ENCODE measurements at places on chromosomes 6 and 20. TPM values are rescaled to one million over a fixed set of nuclear protein-coding genes. Genes with fewer than 3 reads are reported as not detected.

GRCh38 chr6:24513602-24514001, 18.8 kb downstream of the ALDH5A1 start:
- no peaks in the 10 kb centered on the region for H3K36me3 ChIP-seq
- H3K27me3 ChIP-seq = no peaks in the 10 kb centered on the region
- no peaks in the 10 kb centered on the region for H3K4me1 ChIP-seq
- H3K27ac ChIP-seq = no peak overlapping the region
- no peak for DNase-seq

- no peak overlapping the region for H3K4me3 ChIP-seq
- no peaks in the 10 kb centered on the region for H3K27me3 ChIP-seq
- H3K4me1 ChIP-seq = no peaks in the 10 kb centered on the region
- DNase-seq = no peak
- no peaks in the 10 kb centered on the region for H3K36me3 ChIP-seq
These were observed 455.7 kb downstream of the PLCB1 start for GRCh38 chr20:8587810-8588209.

GRCh38 chr6:133548423-133549159, 307.4 kb downstream of the EYA4 start:
- H3K4me1 ChIP-seq = no peaks in the 10 kb centered on the region
- no peak overlapping the region for H3K4me3 ChIP-seq
- no peak overlapping the region for H3K27ac ChIP-seq
- no peak for DNase-seq
- no peaks in the 10 kb centered on the region for H3K27me3 ChIP-seq

GRCh38 chr6:169236545-169236944, 17.1 kb downstream of the THBS2 start:
- H3K27me3 ChIP-seq = no peaks in the 10 kb centered on the region
- no peak for DNase-seq
- no peaks in the 10 kb centered on the region for H3K36me3 ChIP-seq
- no peak overlapping the region for H3K4me3 ChIP-seq

DNA sequence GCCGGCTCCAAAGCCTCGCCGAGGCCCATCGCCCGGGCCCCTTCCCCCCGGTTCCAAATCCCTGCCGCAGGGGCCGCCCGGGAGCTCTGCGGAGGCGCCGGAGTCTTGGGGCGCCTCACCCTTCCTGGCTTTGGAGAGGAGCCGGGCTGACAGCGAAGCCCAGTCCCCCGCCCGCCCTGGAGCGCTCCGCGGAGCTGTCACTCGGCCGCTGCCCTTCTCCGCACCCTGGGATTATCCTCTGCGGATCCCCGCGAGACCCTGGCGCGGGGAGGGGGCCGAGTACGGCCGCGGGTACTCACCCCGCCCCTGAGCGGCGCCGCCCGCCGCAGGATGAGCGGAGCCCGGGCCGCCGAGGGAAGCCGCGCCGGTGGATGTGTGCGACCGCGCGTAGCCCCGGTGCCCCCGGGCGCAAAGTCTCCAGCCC, 343 bp downstream of the SNAP91 start:
- no peaks in the 10 kb centered on the region for H3K36me3 ChIP-seq
- no peak for DNase-seq
- H3K27ac ChIP-seq = no peak overlapping the region
- H3K4me1 ChIP-seq = no peaks in the 10 kb centered on the region
- no peak overlapping the region for H3K4me3 ChIP-seq

DNA sequence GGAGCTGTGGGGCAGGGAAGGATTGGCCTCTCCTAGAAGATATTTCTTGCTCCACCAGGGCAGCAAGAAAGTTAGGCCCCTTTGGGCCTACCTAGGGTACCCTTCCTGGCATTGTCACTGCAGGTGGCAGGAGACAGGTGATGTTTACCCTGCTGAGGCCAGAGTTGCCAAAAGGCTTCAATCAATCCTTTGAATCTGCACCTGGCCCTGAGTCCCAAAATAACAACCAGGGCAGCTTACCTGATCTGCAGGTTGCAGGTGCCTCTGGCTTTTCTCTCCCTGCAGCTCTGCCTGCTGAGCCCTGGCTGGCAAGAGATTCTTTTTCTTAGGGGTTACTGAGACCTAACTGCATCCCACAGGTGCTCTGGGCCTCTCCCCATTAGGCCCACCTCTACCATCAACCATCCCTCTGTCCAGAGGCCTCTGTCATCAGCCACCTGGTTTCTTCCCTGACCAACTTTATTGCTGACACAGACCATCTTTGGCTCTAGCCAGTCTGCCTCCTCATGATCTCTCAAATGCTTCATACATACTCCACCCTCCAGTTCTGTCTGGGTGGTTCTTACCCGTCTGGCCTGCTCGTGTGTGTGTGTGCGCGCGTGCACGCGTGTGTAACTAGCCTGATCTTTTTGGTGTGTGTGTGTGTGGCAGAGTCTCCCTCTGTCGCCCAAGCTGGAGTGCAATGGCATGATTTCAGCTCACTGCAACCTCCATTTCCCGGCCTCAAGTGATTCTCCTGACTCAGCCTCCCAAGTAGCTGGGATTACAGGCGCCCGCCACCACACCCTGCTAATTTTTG, 13.7 kb downstream of the BCL2L1 start:
- DNase-seq = no peak
- no peaks in the 10 kb centered on the region for H3K27me3 ChIP-seq
- H3K4me1 ChIP-seq = peaks cover 99% of the 10 kb centered on the region
- peaks cover 6% of the 10 kb centered on the region for H3K36me3 ChIP-seq
- peak overlapping the region; percentile 58 for H3K27ac ChIP-seq

DNA sequence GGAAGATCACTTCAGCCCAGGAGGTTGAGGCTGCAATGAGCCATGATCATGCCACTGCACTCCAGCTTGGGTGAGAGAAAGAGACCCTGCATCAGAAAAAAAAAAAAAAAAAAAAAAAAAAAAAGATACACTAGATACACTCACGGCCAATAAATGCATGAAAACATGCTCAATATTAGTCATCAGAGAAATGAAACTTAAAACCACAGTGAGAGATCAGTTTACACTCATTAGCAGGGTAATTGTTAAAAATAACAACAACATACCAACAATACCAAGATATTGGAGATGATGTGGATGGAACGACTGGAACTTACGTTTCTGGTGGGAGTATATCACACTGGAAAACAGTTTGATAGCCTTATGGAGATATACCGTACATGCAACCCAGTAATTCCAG, 29.9 kb downstream of the HS3ST5 start:
- H3K4me1 ChIP-seq = no peaks in the 10 kb centered on the region
- no peak overlapping the region for H3K4me3 ChIP-seq
- H3K27ac ChIP-seq = no peak overlapping the region
- no peak for DNase-seq
- H3K36me3 ChIP-seq = no peaks in the 10 kb centered on the region

DNA sequence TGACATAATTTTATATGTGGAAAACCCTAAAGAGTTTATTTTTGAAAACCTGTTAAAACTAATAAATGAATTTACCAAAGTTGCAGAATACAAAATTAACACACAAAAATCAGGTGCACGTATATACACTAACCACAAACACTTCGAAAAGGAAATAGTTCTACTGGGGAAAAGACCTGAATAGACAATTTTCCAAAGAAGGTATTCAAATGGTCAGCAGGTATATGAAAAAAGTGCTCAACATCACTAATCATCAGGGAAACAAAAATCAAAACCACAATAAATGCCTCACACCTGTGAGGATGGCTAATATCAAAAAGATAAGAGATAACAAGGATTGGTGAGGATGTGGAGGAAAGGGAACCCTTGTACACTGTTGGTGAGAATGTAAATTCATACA, 110.6 kb downstream of the PXDC1 start:
- DNase-seq = no peak
- no peak overlapping the region for H3K27ac ChIP-seq
- no peak overlapping the region for H3K4me3 ChIP-seq
- H3K36me3 ChIP-seq = no peaks in the 10 kb centered on the region

DNA sequence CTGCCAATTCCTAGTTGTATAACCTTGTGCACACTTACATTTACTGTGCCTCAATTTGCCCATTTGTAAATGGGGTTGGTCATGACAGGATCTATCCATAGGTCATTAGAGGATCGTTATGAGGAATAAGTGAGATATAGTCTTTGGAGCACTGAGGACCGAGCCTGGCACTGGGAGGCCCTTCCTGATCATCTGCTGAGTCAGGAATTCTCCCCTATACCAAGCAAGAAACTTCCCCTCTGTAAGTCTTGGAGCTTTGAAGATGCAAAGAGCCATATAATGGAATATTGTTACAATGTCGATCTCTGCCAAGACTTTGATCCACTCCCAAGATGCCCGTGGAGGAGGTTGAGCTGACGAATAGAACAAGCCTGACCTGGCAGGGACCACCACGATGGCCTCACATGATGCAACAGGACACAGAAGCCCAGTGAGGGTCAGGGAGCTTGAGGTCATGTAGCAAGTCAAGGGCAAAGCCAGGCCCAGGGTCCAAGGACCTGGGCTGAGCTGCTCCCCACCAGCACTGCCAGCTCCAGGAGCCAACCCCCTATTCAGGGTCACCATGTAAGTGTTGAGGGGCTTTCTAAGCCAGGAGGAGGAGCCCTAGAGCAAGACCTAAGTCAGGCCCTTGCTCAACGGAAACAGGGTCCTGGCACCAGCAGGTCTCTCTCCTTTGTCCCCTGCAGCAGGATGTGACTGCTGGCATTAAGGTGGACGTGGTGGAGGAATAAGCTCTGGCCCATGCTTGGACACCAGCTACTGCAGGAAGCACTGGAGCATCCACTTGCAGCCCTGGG, 16.7 kb downstream of the PDRG1 start:
- no peak overlapping the region for H3K27ac ChIP-seq
- no peak for DNase-seq
- H3K36me3 ChIP-seq = no peaks in the 10 kb centered on the region

MRAP2 gene
- 1.4 TPM for total RNA-seq

ZNF334 gene
- not detected for total RNA-seq

CRIP3 gene
- total RNA-seq = not detected

ZNF133 gene
- total RNA-seq = 9.3 TPM
